ENCODE measurements at places on chromosomes 3 and 15.

DNA sequence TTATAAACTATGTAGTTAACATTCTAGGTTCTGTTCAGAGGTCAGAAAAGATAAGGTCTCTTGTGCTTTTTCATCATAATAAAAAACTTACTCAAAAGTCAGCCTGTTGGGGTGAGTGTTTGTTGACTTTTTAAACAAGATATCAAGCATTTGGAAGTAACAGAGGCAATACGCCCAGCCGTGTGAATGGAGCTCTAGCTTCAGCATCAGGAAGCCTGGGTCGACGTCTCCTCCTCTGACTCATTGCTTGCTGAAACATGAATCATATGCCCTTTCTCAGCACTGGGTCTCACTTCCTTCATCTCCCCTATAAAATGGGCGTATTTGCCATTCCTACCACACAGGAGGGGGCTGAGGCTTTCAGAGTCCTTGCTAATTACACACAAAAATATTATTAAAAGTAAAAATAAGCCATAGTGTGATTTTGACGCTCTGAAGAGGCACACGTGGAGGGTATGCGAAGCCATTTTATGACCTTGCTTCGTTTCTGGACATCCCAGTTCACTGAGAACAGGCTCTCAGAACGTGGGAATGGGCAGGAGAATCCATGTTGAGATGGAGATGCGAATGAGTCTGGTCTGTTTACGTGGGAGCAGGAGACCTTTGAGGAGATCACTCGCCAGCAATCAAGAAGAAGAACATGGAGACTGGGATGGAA lies 220.8 kb upstream of the TPRG1 start:
- no peak for DNase-seq

DNA sequence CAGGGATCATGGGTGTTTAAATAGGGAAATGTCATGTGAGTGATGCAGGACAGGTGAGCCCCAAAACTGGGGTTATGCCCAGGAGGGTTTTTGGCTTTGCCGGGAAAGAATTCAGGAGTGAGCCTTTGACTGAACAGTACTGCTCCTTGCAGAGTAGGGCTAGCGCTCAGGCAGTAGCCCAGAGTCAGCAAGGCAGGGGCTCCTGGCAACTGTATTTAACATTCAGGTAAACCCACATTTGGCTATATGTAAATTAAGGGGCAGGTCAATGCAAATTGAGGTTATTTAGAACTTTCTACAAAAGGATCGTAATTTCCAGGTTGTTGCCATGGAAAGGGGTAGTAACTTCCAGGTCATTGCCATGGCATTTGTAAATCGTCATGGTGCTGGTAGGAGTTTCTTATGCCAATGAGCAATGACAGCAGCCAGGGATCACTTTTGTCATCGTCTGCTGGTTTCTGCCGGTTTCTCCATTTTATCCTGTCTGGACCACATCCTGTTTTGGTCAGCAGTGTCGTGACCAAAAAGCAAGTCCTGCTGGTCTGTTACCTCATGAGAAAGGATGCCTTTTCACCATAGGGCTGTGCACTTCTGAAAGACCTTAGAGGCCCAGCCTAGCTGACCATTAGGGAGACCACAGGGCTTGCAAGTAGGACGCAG lies 24.3 kb downstream of the MTHFS start:
- no peak for DNase-seq

DNA sequence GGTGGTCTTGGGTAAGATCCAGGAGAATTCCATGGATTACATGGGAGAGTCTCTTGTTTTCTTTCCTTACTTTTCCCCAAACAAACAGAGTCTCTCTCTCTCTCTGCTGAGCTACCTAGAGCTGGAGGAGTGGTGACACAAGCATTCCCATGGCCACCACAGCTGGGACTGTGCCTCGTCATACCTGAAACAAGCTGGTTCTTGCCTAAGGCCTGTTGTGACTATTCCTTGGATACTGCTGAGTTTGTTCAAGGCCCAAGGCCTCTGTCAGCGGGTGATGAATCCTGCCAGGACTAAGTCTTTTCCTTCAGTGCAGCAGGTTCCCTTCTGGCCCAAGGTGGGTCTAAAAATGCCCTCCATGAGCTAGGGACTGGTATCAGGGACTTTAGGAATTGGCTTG lies 378.1 kb upstream of the ZNF385D start:
- DNase-seq = no peak

GRCh38 chr3:72543246-72543645 lies 305.0 kb downstream of the SHQ1 start:
- no peak for DNase-seq

- no peak for DNase-seq
Observed at GRCh38 chr15:83904107-83905040, 250.5 kb downstream of the ADAMTSL3 start.

DNA sequence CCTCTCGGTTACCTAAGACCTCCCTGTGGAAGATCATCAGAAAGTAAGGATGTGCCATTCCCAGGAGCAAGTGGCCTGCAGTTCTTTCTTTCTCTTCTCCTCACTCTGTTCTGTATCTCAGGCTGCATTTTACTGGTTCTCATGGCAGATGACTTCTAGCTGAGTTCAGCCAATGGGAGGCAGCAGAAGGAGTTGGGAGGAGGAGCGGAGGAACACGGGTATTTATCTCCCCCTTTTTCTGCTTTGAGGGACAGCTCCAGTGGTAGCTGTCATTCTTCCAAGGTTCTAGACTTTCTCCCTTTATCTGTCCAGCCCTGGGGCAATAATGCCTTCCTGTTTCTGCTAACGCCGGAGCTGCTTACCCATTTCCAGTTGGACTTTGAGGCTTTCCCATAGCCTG lies 339.9 kb downstream of the NR2F2 start:
- no peak for DNase-seq

- no peak for DNase-seq
Observed at GRCh38 chr3:63980019-63980418, 43.3 kb downstream of the PSMD6 start.

GRCh38 chr3:12193485-12194165 lies 34.9 kb upstream of the TIMP4 start:
- no peak for DNase-seq

Measured in stimulated activated CD4-positive, alpha-beta T cell treated with anti-CD3 and anti-CD28 coated beads, Interleukin-1b, Interleukin-23, amount 100 ng/mL, for 1 hour (primary cell).